ENCODE measurements at places on chromosomes 16 and 17.

DNA sequence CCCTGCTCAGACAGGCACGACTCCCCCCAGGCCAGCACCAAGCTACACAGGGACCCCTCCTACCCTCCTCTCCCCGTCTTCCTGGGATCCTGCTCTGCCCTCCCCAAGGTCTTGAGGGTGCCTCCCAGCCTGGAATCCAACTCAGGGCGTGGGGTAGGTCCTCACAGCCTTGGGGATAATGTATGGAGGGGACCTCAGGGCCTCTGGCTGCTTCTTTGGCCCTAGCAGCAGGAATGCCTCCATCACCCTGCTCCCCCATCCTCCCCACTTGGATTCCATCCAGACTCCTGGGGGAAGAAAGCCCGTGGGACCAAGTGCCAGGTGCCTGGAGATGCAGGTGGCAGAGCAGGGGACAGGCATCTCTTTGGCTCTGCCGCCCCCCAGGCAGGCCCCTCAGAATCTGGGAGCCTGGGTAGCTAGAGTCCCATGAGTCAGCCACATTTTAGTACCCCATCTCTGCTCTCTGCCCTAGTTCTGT, 10.7 kb upstream of the STAC2 start:
- DNase-seq = no peak

- DNase-seq = no peak
Observed at GRCh38 chr17:27597783-27598320, 33.1 kb upstream of the LGALS9 start.

- DNase-seq = no peak
Observed at GRCh38 chr17:17050346-17051345, 8.4 kb downstream of the MPRIP start.

GRCh38 chr17:60280673-60281072, 111.3 kb downstream of the USP32 start:
- no peak for DNase-seq

- no peak for DNase-seq
Observed at GRCh38 chr16:1932050-1933028, 10.7 kb downstream of the MSRB1 start.

GRCh38 chr17:14048169-14048568, 21.1 kb upstream of the COX10 start:
- peak; percentile 18 for DNase-seq

- DNase-seq = no peak
Observed at GRCh38 chr16:67277999-67278772, 1.1 kb upstream of the PLEKHG4 start.

GRCh38 chr17:63694950-63695773, 4.8 kb downstream of the LIMD2 start:
- DNase-seq = peak; percentile 53

- no peak for DNase-seq
Observed at GRCh38 chr16:70774261-70774660, 26.7 kb downstream of the VAC14 start.

GRCh38 chr17:200586-200985, 19.1 kb upstream of the DOC2B start:
- no peak for DNase-seq

DNA sequence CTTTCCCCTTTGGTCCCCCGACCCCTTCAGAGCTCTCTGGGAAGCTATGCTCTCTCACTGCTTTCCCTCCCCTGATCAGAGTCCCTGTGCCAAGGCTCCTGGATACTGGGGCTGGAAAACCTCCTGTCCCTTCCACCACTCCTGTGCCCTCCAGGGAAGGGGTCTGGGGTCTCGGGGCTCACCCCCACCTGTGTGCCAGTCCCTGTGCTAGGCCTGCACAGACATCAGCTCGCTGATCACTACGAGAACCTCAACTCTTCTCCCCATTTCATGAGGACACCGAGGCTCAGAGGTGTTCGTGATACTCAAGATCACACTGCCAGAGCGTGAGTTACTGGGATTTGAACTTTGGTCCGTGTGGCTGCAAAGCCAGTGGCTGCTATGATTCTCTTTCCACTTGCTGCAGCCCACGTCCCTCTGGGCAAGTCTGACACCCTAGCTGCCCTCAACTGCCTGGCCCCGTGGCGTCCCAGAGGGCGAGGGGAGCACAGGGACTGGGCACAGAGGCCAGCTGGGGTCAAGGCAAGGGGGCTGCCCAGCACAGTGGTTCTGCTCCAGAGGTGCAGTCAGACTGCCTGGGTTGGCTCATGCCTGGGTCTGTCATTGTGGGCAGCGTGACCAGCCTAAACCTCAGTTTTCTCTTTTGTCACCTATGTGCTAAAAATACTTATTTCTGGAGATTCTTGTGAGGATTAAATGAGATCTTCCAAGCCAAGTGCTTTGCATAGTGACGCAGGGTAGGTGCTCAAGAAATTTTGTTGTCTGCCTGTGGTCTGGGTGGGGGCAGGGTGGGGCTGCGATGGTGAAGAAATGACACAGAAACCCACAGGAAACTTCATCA, 43.8 kb upstream of the TOB1 start:
- no peak for DNase-seq

GRCh38 chr17:80577876-80578570, 33.4 kb downstream of the RPTOR start:
- no peak for DNase-seq

DNA sequence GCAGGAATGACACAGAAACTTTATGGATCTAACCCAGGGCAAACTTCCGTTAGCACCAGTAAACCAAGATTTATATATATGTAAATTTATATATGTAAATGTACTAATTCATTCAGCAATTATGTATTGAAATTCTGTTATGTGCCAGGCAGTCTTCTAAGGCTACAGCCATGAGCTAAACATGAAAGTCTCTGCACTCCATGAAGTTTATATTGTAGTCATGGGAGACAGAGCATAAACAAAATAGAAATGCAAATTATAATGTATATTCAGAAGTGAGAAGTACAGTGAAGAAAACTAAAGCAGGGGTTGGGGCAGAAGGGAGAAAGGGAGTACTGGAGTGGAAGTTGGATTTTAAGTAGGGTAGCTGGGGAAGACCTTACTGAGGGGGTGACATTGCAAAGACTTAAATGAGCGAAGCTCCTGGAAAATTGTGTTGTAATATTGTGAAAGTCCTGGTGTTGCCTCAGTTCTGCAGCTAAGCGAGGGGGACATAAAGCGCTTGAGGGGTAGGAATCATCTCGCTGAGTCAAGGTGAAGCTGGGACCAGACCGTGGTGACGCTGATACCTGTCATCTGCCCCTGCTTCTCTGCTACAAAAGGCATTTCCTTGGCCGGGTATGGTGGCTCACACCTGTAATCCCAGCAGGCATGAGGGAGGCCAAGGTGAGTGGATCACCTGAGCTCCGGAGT, 64.8 kb downstream of the YPEL2 start:
- no peak for DNase-seq

DNA sequence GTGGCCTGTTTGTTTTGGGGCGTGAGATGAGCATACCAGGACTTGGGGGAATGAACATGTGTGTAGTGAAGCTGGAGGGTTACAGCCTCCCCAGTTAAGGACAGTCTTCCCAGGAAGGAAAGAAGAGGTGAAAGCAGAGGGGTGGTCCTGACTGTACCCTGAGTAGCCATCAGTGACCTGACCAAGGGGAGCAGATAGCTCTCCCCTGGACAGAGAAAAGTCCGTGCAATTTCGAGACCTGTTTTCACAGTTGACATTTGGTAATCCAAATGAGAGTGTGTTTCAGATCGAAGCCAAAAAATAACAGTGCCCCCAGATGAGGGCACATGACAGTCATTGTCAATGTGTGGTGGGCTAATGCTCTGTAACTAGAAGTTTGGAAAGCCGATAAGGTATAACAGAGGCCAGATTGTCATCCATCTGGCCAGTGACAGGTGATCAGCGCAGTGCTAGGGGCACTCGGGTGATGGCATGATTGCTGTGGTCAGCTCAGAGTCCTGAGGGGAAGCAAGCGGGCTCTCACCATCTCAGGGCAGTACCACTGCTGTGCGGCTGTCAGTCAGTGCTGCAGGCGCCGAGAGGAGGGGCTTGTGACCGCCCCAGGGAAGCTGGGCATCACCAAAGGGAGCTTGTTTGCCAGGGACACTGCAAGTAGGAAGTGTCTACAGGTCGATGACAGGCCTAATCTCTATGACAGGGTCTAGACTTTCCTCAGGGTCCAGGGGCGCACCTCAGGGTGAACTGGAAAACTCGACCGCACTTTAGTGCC, 1.1 kb upstream of the NME2 start:
- DNase-seq = no peak

GRCh38 chr17:9900044-9900594, 5.0 kb downstream of the RCVRN start:
- DNase-seq = no peak

DNA sequence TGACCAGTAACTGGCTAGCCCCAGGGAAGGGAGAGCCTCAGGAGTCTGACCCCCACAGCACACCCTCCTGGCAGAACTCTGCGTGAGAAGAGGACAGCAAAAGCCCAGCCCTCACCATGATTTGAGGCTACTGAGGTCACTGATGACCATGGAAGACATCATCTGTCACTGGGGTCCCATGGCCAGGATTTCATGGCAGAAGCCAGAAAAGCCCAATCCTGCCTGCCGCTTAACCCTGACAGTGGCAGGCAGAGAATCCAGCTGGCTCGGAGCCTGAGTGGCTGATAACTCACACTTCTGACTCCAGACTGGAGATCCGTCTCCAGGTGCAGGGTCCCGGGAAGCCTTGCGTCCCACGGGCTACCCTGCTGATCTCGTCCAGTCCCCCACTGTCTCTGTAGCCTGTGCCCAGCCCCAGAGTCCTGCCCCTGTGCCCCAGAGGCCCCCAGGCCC, 17.5 kb downstream of the GRIN2C start:
- DNase-seq = no peak

GRCh38 chr17:79224903-79225302, 150.3 kb downstream of the ENGASE start:
- no peak for DNase-seq

DNA sequence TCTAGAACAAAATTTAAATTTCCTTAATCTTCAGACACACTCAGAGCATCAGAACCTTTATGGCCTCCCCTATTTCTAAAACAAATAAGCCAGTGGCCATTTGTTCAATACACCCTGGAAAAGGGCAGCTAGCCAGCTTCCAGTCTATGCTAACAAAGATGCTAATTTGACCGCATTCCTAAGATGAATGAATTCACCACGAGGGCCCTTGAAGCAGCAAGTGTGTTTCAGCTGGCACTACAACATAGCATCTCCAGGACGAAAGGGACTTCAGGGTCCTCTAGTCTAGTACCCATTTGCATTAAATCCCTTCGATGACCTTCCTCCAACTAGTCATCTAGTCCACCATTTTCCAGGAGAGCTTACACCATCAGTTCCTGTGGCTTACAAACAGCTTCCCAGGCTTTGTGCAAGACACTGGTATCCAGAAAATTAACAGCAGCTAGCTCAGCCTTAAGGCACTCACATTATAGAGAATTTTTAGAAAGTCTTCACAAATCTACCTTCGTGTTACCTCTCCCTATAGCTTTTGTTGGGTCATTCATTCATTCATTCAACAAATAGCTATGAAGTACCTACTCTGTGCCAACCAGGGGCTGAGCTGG, 10.9 kb downstream of the KRT37 start:
- no peak for DNase-seq

GRCh38 chr16:11396241-11397048, 51.2 kb downstream of the RMI2 start:
- DNase-seq = peak; percentile 92

- no peak for DNase-seq
Observed at GRCh38 chr16:11613381-11614303, 26.9 kb upstream of the LITAF start.

DNA sequence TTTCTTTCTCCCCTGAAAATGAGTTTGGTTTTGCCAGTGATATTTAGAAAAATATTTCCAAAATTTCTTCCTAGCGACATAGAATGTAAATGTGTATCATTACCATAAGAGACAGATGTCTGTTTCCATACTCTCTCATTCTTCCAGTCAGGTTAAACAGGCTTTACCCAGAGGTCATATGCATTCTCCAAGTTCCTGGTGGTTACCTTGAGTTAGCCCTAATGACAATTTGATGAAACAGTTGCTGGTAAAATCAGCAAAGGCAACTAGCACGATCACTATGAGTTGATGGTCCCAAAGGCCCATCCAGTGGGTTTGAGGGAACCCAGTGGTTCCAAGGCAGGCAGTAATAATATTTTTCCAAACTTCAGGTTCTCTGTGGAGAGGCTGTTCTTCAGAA, 103.6 kb upstream of the TBX2 start:
- no peak for DNase-seq

DNA sequence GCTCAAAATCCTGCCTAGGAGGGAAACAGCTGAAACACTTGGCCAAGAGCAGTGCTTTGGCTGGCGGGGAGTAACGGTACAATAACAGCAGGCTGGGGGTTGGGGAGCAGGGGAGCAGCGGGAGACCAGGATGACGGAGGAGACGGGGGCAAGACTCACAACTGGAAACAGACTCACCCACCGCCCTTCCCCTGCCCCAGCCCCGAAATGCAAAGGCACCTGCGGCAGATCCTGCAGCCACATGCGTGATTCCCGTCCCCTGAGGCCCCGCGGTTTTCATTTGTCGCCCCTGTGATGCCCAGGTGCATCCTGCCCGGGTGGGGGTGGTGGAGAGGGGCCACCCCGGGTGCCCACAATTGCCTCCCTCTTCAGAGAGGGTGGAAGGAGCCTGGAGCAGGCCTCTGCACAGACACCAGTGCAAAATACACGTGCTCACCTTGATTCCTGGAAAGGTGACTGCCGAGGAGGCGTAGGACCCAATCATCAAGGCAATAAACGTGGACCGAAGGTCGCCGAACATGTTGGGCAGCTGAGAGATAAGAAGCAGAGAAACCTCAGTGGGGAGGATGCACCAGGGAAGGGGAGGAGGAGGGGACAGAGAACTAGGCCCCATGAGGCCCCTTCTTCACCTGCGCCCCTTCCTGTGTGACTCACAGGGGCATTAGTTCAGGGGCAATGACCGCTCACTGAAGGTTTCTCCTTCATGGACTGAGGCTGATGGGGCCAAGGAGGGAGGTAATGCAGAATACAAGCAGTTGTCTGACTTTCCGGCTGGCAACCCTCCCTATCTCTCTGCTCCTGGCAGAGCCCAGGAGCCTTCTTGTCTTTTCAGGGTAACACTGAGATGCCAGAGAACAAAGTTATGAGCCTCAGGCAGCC, 30.4 kb upstream of the PITPNA start:
- peak; percentile 76 for DNase-seq

- DNase-seq = no peak
Observed at GRCh38 chr17:62827746-62828485, 19.8 kb upstream of the MARCHF10 start.

DNA sequence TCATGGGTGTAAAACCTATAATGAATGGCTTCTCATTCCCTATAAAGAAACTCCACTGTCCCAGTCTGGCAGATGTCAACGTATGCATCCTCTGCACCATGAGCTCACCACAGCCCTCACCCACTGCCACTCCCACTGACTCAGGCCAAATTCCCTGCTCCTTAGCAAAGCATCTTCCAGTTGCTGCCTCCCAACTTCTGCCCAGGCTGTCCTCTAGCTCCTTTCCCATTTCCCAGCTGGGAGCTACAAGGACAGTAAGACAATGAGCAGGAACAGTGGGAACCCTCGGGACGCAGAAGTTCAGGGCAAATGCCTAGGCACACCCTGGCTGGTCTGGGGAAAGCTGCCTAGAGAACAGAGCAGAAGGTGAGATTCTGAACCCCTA, 9.1 kb upstream of the THAP11 start:
- DNase-seq = no peak

DNA sequence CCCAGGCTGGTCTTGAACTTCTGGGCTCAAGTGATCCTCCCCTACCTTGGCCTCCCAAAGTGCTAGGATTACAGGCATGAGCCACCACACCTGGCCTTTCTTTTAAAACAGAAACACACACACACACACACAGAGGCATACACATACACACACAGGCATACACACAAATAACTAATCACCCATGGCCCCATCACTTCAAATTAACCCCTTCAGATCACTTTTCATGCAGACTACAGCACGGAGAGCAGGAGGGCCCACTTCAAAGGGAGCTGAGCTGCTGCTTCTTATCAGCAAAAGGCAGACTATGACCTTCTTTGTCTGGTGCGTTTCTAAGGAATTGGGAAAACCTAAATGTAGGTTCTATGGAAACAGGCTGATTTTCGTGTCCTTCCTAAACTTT, 1.9 kb downstream of the CLCN7 start:
- DNase-seq = no peak
